Mesothelial cell of epicardium (in vitro differentiated cells): ENCODE measurements at places on chromosomes 13 and 19. TPM values are rescaled to one million over a fixed set of nuclear protein-coding genes. Genes with fewer than 3 reads are reported as not detected.

DNA sequence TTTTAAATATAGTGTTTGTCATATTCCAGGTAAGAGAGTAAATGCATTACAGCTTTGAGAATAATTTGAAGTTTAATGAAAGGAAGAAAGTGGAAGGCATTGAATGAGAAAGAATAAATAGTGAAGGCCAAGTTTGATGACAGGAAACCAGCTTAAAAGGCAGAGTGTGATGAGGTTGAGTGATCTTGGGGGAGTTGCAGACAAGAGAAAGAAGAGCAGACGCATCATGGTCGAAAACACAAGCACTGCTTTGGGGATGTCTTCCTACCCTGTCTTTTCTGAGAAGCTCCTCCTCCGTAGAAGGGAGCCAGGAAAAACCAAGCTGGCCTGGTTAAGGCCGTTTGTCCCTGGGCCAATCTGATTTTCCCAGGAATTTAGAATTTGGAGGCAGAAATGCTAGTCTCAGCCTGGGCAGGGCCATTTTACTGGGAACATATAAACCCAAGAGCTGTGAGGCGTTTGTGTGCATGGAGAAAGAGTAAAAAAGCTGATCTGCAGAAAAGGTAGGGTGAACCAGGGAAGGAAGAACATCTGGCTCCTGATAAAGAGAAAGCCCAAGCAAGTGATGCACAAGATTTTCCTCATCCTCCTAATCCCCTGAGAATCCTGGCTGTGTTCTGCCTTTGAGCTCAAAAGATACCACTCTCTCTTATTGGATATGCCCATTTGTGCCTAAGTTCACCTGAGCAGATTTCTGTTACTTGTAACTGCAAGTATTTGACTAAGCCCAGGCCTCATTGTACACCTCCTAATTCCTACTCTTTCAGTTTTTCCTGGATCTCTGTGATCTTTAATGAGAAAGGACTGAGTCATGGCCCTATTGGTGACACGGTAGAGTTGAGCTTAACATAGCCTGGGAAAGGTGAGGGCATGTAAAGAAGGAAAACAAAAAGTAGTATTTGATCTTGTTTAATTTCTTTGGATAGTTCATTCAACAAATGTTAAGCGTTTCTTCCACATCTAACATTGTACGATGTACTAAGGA, 80.0 kb downstream of the WDFY2 start:
- no peak for DNase-seq
- no peaks in the 10 kb centered on the region for H3K27me3 ChIP-seq

- H3K36me3 ChIP-seq = peaks cover 86% of the 10 kb centered on the region
- no peaks in the 10 kb centered on the region for H3K27me3 ChIP-seq
- no peak for DNase-seq
- no peak overlapping the region for H3K27ac ChIP-seq
- H3K4me1 ChIP-seq = no peaks in the 10 kb centered on the region
These were observed 43.7 kb downstream of the ZNF585A start for GRCh38 chr19:37128821-37129177.

- no peak for DNase-seq
- peaks cover 5% of the 10 kb centered on the region for H3K36me3 ChIP-seq
- H3K4me3 ChIP-seq = no peak overlapping the region
- H3K27ac ChIP-seq = no peak overlapping the region
- H3K27me3 ChIP-seq = no peaks in the 10 kb centered on the region
These were observed 6.4 kb downstream of the ATP11A start for GRCh38 chr13:112696001-112696868.

DNA sequence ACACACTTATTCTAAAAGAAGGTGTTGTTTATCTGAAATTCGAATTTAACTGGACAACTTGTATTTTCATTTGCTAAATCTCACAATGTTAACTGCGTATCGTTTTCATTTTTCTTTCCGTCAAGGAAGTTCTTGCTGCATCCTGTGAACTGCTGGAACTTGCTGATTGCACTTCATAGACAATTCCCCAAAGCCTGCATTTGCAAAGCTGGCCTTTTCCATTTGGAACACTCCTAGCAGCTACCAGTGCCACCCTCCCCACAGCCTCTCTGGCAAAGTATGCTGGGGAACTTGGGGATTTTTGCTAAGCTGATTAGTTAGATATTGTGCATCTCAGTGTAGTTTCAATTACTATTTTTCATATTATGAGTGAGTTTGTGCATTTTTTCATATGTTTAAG, 20.4 kb upstream of the ARGLU1 start:
- no peak overlapping the region for H3K4me3 ChIP-seq
- peaks cover 11% of the 10 kb centered on the region for H3K36me3 ChIP-seq
- H3K4me1 ChIP-seq = peaks cover 4% of the 10 kb centered on the region
- H3K27me3 ChIP-seq = no peaks in the 10 kb centered on the region

DNA sequence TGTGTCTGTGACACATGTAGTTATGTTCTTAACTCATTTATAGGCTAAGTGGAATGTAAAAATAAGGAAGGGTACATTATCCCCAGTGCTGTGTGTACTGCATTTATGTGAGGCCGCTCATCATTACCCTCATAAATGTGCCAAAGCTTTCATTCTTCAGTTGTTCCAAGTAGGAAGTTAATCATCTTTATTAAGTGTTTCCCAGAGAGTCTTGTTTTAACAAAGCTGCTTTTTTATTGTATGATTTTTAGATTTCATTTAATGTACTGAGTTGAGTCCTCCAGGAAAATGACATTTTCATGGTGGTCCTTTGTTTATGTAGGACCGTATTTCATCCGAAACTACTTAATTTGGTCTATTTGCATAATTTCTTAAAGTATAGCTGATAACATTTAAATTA, 379.8 kb downstream of the DLEU7 start:
- no peaks in the 10 kb centered on the region for H3K36me3 ChIP-seq
- H3K4me1 ChIP-seq = peaks cover 32% of the 10 kb centered on the region
- DNase-seq = no peak
- H3K27ac ChIP-seq = no peak overlapping the region

The SIGLEC10 gene
- not detected in 3 replicates for total RNA-seq

The CACNA1A gene
- 0.89 to 1.2 TPM (median 1.0 TPM) in 3 replicates for total RNA-seq

The ZNF443 gene
- 6.3 to 7.8 TPM (median 7.3 TPM) in 3 replicates for total RNA-seq

- no peaks in the 10 kb centered on the region for H3K27me3 ChIP-seq
- DNase-seq = no peak
- peak overlapping the region; percentile 54 for H3K27ac ChIP-seq
- peaks cover 6% of the 10 kb centered on the region for H3K36me3 ChIP-seq
- no peak overlapping the region for H3K4me3 ChIP-seq
These were observed 34.3 kb downstream of the RASA3 start for GRCh38 chr13:114097893-114098688.

- no peaks in the 10 kb centered on the region for H3K36me3 ChIP-seq
- no peak for DNase-seq
- no peak overlapping the region for H3K4me3 ChIP-seq
- H3K27ac ChIP-seq = no peak overlapping the region
- H3K4me1 ChIP-seq = peaks cover 17% of the 10 kb centered on the region
These were observed 52.5 kb downstream of the C13orf42 start for GRCh38 chr13:51058461-51059167.

The GAPDHS gene
- total RNA-seq = not detected in 3 replicates

DNA sequence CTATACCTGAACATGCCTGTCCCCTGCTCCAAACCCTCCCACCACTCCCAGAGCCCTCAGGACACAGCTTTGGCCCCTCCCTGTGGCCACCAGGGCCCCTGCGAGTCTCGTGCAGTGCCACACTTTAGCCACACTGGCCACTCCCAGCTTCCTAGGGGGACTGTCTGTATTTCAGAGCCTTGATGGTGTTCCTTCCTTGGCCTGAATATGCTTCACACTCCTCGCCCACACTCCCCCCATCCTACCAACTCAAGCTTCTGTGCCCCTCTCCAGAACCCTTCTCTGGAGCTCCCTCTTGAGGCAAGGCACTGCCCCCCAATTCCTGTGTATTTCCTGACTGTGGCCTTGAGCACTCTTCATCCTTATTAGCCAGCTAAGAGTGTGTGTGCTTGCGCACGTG, 80.2 kb downstream of the DPF1 start:
- no peak overlapping the region for H3K4me3 ChIP-seq
- no peaks in the 10 kb centered on the region for H3K27me3 ChIP-seq
- H3K36me3 ChIP-seq = peaks cover 17% of the 10 kb centered on the region
- H3K4me1 ChIP-seq = no peaks in the 10 kb centered on the region
- no peak overlapping the region for H3K27ac ChIP-seq

DNA sequence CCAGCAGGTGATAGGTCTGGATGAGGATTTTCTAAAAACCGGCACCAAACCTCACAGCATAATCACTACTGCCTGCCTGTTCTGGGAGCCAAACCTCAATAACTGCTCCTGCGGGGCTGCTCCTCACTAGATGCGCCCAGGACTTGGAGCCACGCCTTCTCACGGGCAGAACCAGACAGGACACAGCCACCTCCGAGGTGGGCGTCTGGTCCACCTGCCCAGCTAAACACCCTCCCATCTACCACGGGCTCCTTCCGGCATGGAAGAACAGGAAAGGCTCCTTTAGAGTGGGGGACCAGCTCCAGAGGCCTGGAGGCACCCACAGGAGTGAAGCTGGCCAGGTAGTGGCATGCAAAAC, 73.5 kb downstream of the PEPD start:
- H3K27me3 ChIP-seq = no peaks in the 10 kb centered on the region
- peaks cover 49% of the 10 kb centered on the region for H3K4me1 ChIP-seq
- DNase-seq = no peak
- H3K27ac ChIP-seq = peak overlapping the region; percentile 81
- peaks cover 8% of the 10 kb centered on the region for H3K36me3 ChIP-seq

DNA sequence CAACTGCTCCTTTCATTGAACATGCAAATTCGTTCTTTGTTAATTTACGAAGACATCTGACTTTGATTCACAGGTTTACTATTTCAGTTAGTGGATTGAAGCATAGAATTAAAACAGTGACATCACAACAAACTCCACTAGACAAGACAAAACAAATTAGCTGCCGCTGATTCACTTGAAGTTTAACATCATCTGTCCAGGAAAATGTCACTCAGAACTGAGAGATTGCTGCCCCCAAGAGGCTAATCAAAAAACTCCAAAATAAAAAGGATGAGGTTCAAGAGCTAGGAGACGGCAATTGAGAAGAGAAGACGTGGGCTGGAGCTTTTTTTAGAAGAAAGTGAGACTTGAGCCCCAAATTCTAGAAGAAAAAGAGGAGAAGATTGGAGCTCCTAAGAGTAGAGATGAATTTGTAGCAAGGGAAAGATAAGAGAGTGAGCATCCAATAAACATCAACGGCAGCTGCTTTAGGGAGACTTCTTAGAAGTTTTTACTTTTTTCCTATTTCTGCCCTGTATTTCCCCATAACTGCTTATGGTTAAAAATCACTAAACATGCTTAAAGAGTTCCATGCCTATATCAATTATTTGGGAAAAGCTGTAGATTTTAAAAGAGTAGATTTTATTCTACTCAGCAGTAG, 40.8 kb upstream of the TPP2 start:
- no peaks in the 10 kb centered on the region for H3K4me1 ChIP-seq
- no peak overlapping the region for H3K27ac ChIP-seq
- H3K4me3 ChIP-seq = no peak overlapping the region
- DNase-seq = no peak

DNA sequence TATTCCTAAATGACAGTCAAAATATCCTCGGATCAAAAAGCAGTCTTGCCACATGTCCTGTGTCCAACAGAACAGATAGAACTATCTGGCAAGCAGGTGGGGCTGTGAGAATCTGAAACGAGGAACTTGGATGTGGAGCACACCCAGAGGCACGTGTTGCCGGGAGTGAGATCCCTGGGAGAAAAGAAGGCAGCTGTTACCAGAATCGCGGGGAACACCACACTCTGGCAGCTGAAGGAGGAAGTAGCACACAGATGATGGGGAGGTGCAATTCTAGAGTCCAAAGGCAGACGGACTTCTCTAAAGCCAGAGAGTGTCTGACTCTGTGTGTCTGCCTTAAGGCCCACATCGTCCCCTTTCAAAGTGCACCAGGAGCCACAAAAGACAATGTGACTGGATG, 22.3 kb downstream of the SLC7A1 start:
- no peaks in the 10 kb centered on the region for H3K27me3 ChIP-seq
- H3K4me1 ChIP-seq = peaks cover 21% of the 10 kb centered on the region
- H3K36me3 ChIP-seq = peaks cover 7% of the 10 kb centered on the region
- H3K27ac ChIP-seq = no peak overlapping the region
- DNase-seq = no peak
- H3K4me3 ChIP-seq = no peak overlapping the region

GRCh38 chr13:30675717-30676116, 58.0 kb downstream of the USPL1 start:
- H3K27ac ChIP-seq = no peak overlapping the region
- no peaks in the 10 kb centered on the region for H3K36me3 ChIP-seq
- no peaks in the 10 kb centered on the region for H3K27me3 ChIP-seq
- H3K4me3 ChIP-seq = no peak overlapping the region
- no peak for DNase-seq
- H3K4me1 ChIP-seq = peaks cover 8% of the 10 kb centered on the region

The MEGF8 gene
- 54.7 to 58.9 TPM (median 57.1 TPM) in 3 replicates for total RNA-seq

DNA sequence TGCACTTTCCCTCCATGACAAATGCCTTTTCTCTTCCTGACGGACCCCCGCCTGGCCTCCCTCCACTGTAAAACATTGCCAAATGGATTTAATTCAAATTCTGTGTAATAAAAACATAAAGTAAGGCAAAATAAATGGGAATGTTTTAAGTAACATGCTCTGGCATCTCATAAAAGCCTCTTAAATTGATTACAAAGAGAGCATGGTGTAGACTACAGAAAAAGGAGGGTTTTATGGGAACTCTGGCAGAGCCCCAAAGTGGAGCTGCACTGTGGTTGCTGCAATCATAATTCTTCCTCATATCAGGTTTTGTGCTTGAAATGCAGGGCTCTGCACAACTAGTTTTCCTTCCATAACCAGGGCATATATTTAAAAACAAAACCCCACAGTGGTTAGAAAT, 44.3 kb upstream of the SIAH3 start:
- H3K4me1 ChIP-seq = peaks cover 12% of the 10 kb centered on the region
- no peaks in the 10 kb centered on the region for H3K36me3 ChIP-seq
- no peak overlapping the region for H3K4me3 ChIP-seq
- DNase-seq = no peak
- no peak overlapping the region for H3K27ac ChIP-seq
- H3K27me3 ChIP-seq = peaks cover 41% of the 10 kb centered on the region

The KCNRG gene
- total RNA-seq = 0.88 to 1.4 TPM (median 1.3 TPM) in 3 replicates
